DMS 273 treated with DMSO at 0.1 percent for 48 hours (cell line): ENCODE measurements at places on chromosomes 12 and 14.

GRCh38 chr14:94670692-94671285 lies 58.6 kb downstream of the SERPINA3 start:
- no peak for DNase-seq

- no peak for DNase-seq
These were observed 162.7 kb downstream of the SPTSSA start for GRCh38 chr14:34299360-34299759.

- no peak for DNase-seq
These were observed 127.4 kb downstream of the CACNA1C start for GRCh38 chr12:2179953-2180736.

GRCh38 chr12:124738636-124739467 lies 124.8 kb downstream of the SCARB1 start:
- no peak for DNase-seq

DNA sequence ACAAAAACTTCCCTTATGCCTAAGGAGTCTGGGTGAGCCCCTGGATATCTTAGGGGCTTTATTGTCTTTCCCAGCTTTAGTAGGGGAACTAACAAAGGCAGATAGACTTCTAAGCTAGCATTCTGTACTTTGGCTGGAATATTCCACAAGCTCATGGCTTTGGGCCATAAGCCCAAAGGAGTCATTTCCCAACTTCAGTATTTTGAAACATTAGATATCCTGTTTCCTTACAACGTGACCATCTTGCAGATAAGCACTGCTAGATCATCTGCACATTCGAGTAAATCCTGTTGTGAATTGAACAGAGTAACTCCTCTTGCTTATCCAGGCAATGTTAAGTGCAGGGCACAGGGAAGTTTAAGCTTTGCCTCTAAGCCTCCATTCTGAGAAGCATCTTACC lies 70.6 kb upstream of the ACTN1 start:
- DNase-seq = no peak

- DNase-seq = no peak
These were observed 758.4 kb downstream of the BCL11B start for GRCh38 chr14:98513558-98513957.

DNA sequence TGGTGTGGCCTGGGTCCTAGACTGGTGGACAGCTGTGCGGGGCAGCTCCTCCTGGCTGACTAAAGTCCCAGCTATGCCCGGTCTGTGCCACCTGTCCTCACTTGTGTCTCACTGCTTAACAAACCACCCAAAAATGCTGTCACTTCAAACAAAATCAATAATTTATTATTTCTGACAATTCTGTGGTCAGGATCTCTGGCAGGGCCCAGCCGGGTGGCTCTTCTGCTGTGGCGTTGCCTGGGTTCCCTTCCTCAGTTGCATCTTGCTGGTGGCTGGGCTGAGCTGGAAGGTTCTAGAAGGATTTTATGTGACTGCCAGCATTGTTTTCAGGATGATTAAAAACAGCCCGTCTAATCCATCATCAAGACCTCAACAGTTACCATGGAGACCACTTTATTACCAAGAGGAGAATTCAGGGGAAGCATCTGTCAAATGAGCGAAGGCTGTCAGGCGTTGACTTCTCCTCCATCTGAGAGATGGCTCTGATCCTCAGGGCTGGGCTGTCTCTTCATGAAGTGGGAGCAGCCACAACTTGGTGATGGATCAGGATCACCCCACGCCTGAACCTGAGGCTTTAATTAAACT lies 280.6 kb upstream of the SFSWAP start:
- no peak for DNase-seq

DNA sequence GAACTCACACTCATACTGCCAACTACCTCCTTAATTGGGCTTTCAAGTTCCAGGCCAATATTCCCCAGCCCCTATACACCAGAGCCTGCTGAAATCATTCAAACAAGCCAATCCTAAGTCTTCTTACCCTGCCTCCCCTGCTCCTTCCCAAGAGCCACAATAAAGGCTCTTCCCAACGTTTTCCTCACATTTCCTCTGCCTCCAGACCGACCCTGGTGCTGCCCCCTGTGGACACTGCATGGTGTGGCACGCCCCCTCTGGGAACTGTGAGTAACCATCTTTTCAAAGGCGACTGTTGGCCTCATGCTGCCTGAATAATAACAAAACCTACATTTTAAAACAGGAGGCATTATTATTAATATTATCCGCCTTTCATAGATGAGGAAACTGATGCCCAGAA lies 111.6 kb upstream of the NOS1 start:
- no peak for DNase-seq

- DNase-seq = no peak
These were observed 3.1 kb upstream of the GPX2 start for GRCh38 chr14:64945431-64946178.

GRCh38 chr12:110578694-110579534 lies 4.2 kb downstream of the PPTC7 start:
- DNase-seq = no peak

DNA sequence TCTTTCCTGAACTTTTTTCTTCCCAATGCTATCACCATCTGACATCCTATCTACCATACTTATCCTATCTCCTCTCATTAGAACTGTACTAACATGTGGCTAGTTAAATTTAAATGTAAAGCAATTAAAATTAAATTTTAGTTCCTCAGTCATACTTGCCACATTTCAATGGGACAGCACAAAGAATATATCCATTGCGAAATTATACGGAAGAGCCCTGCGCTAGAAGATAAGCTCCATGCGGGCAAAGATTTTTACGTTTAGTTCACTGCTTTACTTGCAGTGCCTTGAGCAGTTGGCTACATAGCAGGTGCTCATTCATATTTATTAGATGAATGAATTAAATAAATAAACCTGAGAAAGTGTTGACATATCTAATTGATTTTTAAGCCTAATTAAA lies 33.1 kb downstream of the SEC23A start:
- DNase-seq = no peak

GRCh38 chr12:106149096-106149784 lies 10.5 kb upstream of the NUAK1 start:
- no peak for DNase-seq

DNA sequence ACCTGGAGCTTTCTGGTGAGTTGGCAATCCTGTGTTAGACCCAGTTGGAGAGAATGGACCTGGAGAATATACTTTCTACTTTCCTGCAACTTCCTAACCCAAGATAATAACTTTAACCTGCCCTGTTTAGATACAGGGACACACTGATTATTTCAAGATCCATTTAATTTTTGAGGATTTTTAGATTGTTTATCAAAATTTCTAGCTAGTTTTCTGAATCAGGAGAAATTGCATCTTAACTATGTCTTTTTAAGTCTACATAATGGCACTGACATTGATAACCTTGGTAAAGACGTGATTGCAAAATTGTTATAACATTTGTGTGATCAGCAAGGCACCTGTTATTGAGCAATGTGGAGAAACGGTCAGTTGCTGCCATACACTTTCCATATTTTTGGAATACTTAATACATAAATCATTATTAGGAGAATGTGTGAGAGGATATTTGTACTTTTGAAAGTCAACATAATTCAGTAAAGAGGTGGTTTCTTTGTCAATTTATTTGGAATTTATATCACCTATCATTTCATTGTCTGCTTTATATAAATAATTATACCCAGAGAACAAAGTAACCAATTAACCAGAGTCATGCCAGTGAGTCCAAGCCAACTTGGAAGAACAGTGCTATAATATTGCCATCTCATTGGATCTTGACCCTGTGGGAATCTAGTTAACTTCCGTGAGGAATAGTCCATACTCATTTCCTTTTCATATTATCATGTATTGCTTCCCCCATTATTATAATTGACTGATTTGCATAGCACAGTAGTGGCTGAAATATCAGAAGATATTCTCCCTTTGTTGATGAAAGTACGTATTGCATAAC lies 28.4 kb downstream of the NFYB start:
- no peak for DNase-seq

GRCh38 chr12:80316222-80316621 lies 127.8 kb upstream of the PTPRQ start:
- DNase-seq = no peak

DNA sequence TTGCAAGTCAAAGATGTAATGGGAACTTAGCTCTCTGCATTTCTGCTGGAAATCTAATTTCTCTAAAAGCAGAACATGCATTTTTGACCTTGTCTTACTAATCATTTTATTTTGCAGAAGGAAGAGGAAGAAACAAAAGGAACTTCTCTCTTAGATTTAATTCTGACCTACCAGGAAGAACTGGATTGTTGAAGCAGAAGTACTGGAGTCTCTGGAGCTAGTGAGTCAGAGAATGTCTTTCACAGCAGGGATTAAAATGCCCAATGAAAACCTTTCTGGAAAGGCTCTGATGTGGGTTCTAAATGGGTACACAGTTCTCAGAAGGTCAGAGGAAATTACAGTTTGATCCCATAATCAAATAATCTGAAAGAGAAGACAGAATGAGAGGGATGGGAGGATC lies 70.8 kb upstream of the GNG2 start:
- no peak for DNase-seq

DNA sequence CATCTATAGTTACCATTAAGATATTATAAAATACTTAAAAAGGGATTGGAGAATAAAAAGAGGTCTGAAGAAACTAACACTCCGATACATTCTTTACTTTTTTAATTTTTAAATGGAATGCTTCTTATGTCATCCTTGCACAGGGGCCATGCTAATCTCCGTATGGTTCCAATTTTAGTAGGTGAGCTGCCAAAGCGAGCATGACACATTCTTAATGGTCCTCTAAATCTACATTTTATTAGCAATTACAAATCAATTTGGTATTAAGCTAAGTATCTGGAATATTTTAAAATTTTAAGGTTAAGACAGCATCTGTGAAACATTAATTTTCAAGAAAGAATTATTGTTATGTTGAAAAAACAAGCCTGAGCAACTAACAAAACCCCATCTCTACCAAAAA lies 6.2 kb upstream of the ARID4A start:
- DNase-seq = no peak

DNA sequence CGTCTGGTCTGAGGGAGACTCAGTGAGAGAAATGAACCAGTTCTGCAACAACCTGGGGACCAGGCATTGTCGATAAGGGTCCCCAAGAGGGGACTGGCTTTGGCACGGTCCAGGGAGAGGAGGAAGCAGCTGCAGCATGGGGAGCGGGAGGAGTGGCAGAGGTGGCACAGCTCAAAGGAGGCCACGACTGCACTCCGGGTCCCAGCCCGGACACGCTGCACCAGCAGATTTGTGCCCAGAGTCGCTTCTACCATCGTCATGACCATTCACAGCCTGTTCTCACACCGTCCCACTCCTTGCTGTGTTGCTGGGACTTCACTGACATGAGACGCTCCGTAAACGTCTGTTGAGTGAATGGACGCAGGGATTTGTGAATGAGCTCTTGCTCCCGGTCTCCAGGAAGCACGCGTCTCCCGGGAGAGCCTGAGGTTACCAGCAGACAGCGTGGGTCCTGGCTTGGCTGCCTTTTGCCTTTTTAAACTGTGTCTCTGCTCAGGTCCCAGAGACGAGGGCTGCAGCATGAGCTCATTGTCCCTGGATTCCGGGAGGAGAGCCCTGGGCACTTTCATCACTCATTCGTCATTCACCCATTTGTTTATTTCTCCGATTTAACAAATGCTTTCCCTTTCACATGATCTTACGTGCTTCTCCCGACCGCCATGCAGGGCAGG lies 137.0 kb downstream of the PIWIL1 start:
- DNase-seq = no peak

DNA sequence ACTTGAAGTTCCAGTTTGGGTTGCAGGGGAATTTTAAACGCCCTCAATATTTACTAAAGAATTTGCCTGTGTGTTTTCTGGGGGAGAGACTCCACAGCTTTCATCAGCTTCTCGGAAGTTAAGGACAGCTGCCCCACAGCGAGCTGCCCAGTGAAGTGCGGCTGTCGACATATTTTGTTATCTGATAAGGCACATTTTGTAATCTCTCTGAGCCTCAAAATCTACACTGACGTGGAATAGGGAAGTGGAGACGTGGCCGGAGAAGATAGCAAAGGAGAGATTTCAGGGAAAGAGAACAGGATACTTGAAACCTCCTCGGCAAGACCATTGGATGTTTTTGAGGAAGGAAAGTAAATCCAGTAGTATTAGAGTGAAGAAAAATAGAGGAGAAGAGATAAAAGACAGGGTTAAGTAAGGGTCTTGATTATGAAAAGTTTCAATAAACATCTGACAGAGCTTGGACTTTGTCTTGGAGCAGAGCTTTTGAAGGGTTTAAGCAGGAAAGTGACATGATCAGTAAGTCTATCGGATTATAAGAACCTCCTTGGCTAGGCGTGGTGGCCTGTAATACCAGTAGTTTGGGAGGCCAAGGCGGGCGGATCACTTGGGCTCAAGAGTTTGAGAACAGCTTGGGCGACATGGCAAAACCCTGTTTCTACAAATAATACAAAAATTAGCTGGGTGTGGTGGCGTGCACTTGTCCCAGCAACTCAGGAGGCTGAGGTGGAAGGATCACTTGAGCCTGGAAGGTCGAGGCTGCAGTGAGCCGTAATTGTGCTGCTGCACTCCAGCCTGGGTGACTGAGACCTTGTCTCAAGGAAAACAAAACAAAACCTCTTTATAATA lies 1.1 kb downstream of the POLR3B start:
- no peak for DNase-seq

- no peak for DNase-seq
These were observed 93.0 kb upstream of the MANSC4 start for GRCh38 chr12:27873010-27873409.

DNA sequence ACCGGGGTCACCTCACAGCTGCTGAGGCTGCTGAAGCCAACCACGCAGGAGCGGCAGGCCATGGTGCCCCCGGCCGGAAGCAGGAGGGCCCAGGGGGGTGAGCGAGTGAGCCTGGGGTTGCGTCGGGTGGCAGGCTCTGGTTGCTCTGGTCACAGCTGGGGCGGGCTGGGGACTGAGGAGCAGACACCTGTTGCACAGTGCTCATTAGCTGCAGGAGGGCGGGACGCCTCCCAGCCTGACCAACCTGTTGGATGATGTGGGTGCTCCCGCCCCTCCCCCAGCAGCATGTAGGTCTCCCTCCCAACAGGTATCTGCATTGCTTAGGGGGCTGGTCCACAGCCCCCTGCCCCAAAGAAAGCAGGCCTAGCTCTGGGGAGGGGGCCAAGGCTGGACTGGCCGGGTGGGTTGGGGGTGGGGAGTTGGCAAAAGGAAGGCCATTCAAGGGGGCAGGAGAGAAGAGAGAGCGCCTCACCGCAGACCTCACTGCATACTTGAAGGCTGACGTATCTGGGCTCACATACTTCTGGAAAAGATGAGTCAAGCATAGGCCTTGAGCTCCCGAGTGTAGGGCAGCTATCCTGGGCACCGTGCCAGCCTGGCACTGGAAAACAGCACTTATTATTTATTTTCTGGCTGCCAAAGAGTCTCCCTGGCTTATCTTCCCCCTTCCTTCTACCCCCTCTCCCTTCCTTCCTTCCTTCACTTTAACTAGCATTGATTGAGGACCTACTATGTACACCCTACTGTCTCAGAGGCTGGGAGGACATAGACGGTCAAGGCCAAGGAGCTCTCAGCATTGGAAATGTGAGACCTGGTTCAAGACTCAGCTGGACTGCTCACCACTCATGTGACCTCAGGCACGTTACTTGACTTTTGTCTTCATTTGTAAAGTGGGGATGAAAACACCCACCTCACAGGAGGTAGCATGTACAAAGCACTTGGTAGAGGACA lies at the start of gene KRT80:
TSS of gene KRT80 (minus strand) at position 174 of the 951 bp plus-strand sequence. CDS start at position 62, 112 bp downstream.
- DNase-seq = peak; percentile 73
